ENCODE measurements at places on chromosomes 1 and 21.
A peak's percentile ranks its signal among the peaks of the same experiment; 100 is the strongest.

- DNase-seq, result no peak
Measured at GRCh38 chr1:16458831-16459230, 18.3 kb downstream of the NECAP2 start.

GRCh38 chr1:50197216-50197615 lies 88.5 kb downstream of the ELAVL4 start:
- DNase-seq, result no peak

GRCh38 chr1:46157916-46158311 lies 17.0 kb upstream of the TSPAN1 start:
- no peak for DNase-seq

GRCh38 chr1:202179828-202180750 lies 13.5 kb upstream of the LGR6 start:
- no peak for DNase-seq

DNA sequence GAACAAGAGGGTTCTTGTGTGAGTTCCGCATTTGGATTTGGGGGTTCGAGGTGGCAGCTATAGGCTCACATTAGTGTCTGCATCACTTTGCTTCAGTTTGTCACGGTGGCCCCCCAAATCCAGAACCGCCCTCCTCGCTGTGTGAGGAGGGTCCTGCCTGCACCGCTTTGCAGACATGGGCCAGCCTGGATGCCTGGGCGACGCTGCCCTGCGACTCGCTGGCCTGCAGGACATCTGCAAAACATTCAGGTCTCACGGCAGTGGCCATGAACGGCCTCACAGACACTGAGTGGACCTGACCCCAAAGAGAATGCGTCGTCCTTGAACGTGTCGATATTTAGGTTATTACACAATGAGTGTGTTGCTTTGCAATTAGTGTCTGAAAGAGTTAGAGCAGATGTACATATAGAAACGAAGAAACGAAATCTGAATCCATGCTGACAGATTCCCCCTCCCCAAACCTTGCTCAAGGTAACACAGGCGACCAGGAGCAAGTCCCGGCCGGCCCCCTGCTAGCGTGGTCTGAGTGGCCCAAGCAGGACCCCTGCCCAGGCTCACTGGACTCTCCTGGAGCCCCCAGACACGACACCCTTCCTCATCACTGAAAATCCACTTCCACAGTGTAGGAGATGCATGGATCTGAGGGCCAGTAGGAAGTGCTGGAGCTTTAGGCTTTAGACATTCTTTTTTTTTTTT lies 20.4 kb downstream of the PDE9A start:
- DNase-seq, result no peak

GRCh38 chr1:192539297-192540092 lies 36.1 kb upstream of the RGS1 start:
- no peak for DNase-seq

- DNase-seq, result peak; percentile 70
Measured at GRCh38 chr1:41573785-41574713, 89.6 kb upstream of the EDN2 start.

DNA sequence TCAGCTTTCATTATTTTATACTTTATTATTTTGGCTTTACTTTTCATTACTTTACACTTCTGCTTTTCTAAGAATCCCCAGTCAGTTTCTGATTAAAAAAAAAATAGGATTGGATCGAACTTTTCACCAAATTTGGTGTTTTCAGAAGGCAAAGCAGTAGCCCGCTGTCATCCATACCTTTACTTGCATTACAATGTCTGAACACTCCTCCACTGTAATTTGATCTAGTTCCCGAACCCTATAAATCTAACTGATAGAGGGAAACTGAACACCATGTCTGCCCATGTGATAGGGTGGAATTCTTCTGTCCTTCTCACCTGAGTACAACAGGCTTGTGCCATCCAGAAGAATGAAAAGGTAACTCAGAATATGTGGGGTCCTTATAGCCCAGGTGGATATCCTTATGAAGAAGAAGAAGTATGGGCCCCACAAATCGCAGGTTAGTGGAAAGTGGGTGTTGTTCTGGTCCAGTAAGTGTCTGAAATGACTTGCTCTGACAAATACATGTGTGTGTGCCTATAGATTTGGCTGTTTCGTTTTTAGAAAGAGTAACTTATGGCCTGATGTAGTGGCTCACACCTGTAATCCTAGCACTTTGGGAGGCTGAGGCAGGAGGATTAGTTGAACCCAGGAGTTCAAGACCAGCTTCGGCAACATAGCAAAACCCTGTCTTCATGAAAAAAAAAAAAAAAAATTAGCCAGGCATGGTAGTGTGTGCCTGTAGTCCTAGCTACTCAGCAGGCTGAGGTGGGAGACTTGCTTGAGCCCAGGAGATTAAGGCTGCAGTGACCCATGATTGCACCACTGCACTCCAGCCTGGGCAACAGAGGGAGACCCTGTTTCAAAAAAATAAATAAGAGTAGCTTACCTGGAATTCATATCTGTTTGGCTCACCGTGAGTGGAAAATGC lies 26.6 kb upstream of the CDC14A start:
- no peak for DNase-seq

DNA sequence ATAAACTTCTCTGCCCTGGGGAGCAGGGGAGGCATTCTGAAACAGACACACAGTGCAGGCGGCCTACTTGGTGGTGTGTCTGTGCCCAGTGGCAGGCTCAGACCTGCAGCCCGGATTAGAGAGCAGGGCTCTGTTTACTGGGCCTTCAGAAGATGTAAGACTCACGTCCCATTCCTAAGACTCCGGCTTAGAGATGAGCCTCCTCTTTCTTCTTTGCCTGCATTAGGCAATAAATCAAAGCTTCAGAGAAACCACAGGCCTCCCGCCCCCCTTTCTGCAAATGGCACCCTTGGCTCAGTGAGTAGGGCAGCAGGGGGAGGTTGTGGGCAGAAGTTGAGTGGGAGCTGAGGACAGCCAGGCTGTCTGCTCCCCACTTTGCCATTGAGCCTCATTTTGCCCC lies 35.8 kb downstream of the LGR6 start:
- DNase-seq, result no peak

DNA sequence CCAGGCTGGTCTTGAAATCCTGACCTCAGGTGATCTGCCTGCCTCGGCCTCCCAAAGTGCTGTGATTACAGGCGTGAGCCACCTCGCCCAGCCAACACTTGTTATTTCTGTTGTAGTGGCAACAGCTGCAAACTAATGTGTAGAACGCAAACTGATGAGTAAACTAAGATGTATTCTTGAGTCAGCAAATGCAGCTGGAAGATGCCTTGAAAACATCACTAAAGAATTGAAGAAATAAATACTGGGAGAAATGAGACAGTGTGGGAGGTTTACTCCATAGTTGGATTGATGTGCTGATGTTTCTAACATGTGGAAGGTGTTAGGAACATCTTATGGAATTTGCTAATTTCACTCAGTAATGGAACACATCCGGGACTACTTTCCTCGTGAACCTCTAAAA lies 61.3 kb upstream of the KCNE2 start:
- DNase-seq, result no peak

- DNase-seq, result no peak
Measured at GRCh38 chr1:100883963-100884362, 10.7 kb downstream of the EXTL2 start.

GRCh38 chr1:9900142-9901043 lies 9.7 kb downstream of the CTNNBIP1 start:
- no peak for DNase-seq

DNA sequence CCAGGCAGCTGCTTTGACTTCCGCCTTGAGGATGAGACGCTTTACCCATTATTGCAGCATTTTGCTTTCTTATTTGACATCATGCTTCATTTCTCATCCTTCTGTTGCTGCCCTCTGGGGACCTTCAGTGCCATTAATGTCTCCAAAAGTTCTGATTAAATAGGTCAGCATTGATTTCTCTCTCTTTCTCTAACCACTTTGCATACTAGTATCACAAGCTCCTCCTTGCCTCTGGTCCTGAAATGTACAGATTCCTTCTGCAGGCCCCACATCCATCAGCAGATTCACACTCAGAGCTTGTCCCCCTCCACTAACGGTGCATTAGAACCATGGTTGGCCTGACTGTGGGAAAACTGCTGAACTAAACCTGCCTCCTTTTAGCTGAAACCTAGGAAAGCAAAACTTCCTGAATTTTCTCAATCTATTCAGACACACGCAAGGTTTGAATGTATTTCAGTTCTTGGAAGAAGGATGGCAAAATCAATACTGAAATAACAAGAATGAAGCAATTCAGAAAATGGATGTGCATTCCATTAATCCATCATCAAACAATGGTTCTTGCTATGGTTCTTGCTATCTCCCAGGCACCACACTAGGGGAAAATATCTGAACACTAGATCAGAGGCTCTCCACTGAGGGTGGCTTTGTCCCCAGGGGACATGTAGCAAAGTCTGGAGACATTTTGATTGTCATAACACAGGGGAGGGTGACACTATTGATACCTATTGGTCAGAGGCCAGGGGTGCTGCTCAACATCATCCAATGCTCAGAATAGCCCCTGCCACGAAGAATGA lies 154.5 kb downstream of the PCP4 start:
- DNase-seq, result no peak

All from T-helper 2 cell treated with Interferon-gamma antibody and Interleukin-4, amounts not matched to agents 5 μg/mL and 100 μg/mL, for 36 hours (primary cell).